ENCODE measurements at places on chromosomes 4 and X.
A peak's percentile ranks its signal among the peaks of the same experiment; 100 is the strongest.

- DNase-seq, result no peak
Measured at GRCh38 chr4:150244600-150244999, 166.4 kb downstream of the DCLK2 start.

DNA sequence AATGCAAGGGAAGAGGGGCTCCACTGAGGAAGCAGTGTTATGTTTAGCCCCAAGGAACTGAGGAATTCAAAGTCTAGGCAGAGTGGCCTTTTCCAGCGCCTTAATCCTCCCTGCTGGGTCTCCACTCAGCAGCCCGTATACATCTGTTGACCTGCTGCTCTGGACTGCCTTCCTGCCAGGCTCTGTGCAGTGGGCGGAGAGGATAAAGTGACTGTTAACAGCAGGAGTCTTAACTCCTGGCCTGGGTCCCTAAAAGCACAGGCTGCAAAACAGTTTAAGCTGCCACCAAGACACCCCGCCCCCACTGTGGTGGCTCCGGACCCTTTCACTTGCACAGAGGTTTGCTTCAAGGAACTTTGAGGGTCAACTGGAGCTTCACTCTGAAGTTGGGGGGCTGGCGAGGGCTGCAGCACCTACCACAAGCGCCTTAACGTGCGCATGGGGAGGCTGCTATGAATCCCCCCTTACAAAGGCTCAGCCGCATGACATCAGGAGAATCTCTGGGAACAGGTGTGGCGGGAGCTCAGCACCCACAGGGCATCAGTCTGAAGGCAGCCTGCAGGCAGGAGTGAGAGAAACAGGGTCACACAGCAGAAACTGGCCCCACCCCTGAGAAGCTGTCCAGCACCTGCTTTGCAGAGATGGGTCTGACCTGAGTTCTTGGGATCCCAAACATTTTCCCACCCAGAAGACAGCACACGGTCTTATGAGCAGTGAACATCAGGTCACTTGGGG, 358.2 kb upstream of the GATB start:
- DNase-seq, result no peak

- no peak for DNase-seq
Measured at GRCh38 chrX:22963196-22963595, 36.6 kb upstream of the DDX53 start.

DNA sequence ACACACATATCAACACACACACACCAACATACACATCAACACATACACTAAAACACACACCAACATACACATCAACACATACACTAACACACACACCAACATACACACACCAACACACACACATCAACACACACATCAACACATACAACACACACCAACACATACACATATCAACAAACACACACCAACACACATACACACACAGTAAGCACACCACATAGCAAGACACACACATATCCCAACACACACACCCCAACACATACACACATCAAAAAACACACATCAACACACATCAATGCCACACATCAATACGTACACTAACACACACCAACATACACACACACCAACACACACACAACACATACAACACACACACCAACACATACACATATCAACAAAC, 40.9 kb upstream of the MAN2B2 start:
- DNase-seq, result no peak

DNA sequence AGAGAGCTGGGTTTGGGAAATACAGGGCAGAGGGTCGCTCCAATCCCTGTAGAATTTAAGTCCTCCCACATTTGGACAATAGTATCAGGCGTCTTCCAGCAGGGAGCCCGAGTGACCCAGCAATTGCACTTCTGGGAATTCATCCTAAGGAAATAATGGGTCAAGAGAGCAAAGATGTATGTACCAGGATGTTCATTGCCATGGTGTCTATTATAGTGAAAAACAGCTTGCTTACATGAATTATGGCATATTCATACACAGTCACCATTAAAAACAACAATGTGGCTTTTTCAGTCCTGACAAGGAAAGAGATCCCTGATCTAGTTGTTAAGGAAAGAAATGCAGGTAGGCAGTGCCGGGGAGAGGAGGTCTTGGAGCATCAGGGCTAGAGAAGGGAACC, 167.7 kb downstream of the PJA1 start:
- no peak for DNase-seq

GRCh38 chrX:13471269-13471668, 98.1 kb upstream of the EGFL6 start:
- DNase-seq, result no peak

GRCh38 chr4:181671672-181672071, 571.5 kb upstream of the TENM3 start:
- no peak for DNase-seq

DNA sequence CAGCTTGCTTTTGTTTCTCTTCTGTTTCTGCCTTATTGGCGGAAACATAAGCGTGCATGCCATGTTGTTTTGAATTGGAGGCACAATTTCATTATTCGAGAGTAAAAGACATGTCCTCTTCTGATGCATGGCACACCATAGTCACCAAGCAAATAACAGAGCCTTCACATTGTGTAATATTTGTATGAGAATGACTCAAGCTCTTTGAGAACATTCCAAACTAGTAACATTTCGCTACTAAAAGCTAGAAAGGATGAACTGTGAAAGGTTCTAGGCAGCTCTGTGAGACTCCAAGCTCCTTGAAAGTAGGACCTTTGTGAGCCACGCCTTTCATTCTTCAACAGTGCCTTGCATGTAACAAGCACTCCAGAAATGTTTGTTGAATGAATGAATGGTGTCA, 9.2 kb upstream of the ANXA3 start:
- no peak for DNase-seq

GRCh38 chr4:82172186-82172585, 201.6 kb downstream of the HNRNPD start:
- no peak for DNase-seq

DNA sequence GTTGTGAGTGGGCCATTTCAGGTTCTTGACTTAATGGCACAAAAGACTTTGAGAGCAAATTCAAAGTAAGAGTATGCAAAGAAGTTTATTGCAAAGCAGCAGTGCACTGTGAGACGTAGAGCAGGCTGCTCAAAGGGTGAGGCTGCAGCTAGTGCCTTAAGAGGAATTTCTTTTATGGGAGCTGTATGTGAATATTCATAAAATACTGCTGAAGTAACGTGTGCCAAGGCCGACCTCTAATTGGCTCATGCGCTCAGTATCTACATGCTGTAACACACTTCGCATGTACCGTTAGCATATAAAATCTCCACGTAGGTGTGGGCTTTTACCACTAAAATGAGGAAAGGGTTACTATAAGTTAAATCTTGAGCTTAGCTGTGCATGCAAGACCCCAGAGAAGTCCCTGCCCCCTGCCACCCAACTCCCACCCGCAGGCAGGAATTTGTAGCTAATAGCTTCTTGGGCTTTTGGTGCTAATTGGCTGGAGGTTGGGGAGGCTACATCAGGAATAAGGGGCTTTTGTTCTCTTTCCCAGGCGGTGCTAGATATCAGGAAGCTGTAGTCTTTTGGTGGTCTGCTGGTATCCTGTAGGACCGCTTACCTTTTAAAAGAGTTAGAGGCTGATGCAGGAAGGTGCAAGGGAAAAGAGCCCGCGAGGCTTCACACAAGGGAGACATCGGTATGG, 47.6 kb downstream of the FSTL5 start:
- no peak for DNase-seq

DNA sequence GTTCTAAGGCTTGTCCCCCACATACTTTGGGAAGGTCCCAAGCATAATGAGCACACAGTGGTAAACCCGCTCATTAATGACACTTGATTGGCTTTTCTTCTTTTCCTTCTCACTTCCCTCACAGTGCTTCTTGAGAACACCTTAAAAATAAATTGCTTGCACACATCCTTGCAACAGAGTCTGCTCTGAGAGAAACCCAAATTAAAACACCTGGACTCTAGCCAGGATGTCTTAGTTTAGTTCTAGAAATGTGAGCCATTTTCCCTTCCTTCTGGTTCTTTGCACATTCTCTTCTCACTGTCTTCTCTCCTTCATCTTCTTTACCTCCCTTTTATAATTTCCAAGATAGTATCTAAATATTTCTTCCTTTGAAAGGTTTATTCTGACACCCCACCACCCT, 35.3 kb upstream of the COX7B2 start:
- DNase-seq, result no peak

GRCh38 chrX:13147733-13148132, 103.3 kb upstream of the FAM9C start:
- DNase-seq, result no peak

DNA sequence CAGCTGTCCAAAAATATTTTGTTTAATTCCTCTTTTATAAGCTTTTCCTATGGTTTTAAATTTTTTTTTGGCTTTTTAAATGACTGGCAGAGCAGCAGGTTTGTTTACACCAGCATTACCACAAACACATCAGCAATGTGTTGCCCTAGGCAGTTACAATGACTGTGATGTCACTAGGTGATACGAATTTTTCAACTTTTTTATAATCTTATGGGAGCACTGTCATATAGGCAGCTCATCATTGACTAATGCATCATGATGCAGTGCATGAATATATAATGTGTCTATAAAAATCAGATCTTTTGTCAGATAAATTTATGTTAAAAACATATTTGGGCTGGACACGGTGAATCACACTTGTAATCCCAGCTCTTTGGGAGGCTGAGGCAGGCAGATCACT, 231.6 kb upstream of the SLIT2 start:
- no peak for DNase-seq

DNA sequence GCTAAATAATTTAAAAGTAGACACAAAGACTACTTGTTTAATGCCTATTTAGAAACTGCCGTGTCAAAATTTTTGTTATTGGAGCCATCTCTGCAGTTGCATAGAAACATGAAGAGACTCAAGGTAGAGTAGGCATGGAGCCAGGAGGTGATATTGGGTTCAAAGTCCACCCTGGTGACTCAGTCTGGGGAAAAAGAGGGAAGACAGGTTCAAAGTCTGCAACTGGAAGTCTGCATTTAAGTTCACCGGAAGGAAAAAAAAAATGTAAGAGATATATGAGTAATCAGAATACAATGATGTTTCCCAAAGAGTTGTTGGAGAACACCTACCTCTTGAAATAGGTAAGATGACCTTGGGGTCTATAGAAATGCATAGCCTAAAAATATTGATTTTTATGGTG, 67.4 kb upstream of the QRFPR start:
- DNase-seq, result no peak

DNA sequence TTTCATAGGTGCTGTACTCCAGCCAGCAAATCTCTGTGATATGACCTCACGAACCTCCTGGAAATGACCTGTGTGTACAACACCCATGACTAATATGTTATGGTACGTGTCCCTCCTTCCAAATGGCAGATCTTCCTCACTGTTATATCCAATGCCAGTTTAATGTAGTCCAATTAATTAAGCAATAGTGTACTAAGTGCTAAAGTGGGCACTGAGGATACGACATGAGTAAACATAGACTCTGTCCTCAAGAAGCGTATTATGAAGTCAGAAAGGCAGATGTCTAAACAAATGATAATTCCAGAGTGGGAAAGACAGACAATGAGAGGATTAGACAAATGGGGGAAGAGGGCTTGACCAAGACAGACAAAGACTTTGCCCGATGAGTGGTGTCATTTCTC, 33.9 kb downstream of the GPRIN3 start:
- no peak for DNase-seq

DNA sequence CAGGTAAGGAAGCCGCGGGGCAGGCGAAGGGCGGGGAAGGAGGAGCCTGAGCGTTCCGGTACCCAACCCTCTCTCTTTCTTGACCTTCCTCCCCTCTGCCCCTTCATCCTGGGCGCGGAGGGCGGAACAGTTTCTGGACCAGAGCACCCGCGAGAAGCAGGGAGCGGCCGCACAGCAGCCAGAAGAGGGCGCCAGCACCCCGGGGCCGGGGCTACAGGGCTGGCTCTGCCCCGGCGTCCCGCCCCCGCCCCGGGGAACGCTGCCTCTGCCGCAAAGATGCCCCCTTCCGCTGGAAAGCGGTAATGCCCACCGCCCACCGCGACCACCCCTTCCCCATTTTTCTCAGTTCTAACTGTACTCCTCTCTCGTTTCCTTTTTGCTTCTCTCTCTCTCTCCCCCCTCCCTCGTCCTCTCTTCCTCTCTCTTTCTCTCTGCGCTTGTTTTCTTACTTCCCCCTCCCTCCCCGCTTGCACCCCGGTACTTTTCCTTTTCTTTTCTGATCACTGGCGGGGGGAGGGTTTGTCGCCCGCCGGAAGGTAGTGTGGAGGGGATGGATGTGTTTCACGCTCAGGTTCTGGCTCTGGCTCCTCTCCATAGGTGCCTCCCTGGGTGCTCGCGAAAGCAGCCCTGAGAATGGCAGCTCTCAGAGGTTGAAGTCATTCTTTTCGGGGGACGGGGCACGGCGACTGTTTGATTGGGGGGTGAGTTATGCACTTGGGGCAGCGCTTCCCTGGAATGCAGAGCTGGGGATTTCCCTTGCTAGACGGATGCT, 13.1 kb upstream of the PRDM8 start:
- no peak for DNase-seq

- no peak for DNase-seq
Measured at GRCh38 chr4:42596918-42597317, 60.0 kb downstream of the ATP8A1 start.

GRCh38 chr4:162841753-162842152, 324.9 kb downstream of the NAF1 start:
- DNase-seq, result no peak

GRCh38 chrX:132411310-132411977, 77.4 kb downstream of the MBNL3 start:
- no peak for DNase-seq

GRCh38 chr4:83113429-83113786, 1.1 kb downstream of the PLAC8 start:
- no peak for DNase-seq

- DNase-seq, result no peak
Measured at GRCh38 chrX:119643696-119644095, 37.5 kb upstream of the NKRF start.

- DNase-seq, result peak; percentile 6
Measured at GRCh38 chrX:154748712-154749339, 2.1 kb downstream of the GAB3 start.

GRCh38 chrX:20739038-20739745, 472.5 kb upstream of the RPS6KA3 start:
- DNase-seq, result no peak

DNA sequence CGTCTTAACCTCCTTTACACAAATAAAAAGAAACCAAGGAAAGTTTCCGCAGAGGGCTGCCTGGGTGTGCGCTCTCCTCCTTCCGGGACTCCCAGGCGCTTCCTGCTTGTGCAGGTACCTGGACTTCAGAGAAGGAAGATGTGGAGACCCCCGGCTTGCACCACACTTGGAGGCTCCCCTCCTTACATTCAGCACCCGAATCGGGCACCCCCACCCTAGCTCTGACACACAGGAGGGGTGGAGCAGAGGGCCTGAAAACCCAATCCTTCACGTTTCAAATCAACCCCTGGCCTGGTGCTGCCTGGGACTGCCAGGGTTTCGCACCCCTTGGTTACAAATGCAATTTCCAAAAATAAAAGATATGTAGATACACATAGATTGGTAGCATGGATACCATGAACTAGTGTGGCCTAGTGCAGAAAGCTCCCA, 3.1 kb downstream of the NKX3-2 start:
- DNase-seq, result no peak
